Effector memory CD8-positive, alpha-beta T cell (primary cell): ENCODE measurements at places on chromosomes 1 and 21.

- no peak for DNase-seq
Measured at GRCh38 chr21:46154955-46155513, 345 bp downstream of the FTCD start.

- DNase-seq, result no peak
Measured at GRCh38 chr1:231800108-231800507, 173.5 kb downstream of the DISC1 start.

DNA sequence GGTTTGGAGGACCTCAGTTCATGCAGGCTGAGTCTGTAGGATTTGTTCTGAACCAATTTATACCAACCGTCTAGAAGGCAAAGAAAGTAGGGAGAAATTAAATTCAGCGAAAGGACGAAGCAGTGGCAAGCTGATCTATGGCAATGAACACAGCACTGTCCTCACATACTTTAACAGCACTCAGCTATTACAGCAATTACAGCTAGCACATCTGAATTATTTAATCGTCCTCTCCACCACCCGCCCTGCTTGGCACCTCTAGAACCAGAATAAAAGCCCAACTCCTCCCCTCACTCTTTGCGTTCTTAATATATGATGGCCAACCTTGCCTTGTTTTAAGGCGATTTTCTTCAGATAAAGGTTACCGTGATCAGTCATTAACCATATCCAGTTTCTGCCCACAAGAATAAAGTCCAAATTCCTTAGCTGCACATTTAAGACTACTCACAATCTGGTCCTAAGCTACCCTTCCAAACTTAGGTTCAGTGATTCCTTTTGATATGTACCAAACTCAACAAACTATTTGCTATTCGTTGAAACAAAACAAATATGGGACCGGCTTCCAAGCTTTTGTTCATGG is 169.4 kb upstream of the ESRRG start:
- no peak for DNase-seq

GRCh38 chr1:23473037-23473800 is 10.8 kb downstream of the ASAP3 start:
- DNase-seq, result no peak

GRCh38 chr1:12087797-12088314 is 24.8 kb downstream of the TNFRSF8 start:
- peak; percentile 35 for DNase-seq

DNA sequence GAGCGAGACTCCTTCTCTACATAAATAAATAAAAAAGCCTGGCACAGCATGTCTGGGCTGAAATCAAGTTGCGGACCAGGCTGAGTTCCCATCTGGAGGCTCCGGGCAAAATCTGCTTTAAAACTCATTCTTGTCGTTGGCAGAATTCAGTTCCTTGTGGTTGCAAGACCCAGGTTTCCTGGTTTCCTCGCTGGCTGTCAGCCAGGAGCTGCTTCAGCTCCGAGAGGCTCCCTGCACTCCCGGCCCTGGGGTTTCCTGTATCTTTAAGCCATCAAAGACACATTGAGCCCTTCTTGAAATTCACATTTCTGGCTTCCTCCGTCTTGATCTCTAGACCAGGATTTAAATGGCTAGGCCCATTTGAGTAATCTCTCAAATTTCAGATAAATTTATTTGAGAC is 20.6 kb upstream of the SCCPDH start:
- no peak for DNase-seq
